Skin of body (tissue), 3 donors: ENCODE measurements at places on chromosomes 12 and 14.
A peak's percentile ranks its signal among the peaks of the same experiment; 100 is the strongest.

DNA sequence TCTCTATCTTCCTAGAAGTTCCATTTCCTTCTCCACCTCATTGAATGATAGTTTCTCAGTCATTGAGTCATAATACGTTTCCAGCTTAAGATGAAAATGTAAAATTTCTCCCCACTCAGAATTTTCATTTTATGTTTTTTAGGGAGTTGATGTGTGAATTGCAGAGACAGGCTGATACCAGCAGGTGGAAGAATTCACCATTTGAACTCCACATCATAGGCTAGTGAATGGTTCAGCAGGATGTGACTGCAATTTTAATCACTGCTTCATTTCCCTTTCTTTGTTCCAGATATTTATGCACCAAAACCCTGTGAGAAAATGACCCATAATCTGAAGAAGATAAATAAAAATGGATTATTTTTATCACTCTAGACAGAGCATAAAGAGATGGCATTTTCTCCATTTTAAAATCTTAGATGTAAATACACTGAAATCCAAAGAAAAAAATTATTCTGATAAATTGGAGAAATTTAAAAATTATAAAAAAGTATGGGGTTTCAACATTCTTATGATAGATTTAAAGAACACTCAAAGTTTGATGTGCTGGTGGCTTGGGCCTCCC lies 10.6 kb upstream of the PYGL start:
- peak; percentile 29 for DNase-seq

- DNase-seq: no peak
Observed at GRCh38 chr14:39491134-39491571, 58.9 kb upstream of the FBXO33 start.

DNA sequence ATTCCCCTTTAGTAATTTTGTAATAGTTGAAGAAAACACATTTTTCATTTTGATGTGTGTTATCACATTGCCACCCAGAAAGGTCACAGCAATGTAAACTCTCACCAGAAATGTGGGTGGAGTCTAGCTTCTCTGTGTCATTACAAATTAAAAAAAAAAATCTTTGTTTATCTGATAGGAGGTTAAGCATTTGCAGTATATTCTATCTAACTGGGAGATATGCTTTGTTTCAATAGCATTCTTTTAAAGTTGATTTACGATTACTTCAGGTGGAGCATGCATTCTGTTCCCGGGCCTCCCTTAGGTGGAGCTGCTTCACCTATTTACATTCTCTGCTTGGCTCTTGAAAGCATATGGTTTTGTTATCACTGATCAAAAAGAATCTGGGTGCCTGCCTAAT lies 7.8 kb downstream of the ADIPOR2 start:
- no peak for DNase-seq

DNA sequence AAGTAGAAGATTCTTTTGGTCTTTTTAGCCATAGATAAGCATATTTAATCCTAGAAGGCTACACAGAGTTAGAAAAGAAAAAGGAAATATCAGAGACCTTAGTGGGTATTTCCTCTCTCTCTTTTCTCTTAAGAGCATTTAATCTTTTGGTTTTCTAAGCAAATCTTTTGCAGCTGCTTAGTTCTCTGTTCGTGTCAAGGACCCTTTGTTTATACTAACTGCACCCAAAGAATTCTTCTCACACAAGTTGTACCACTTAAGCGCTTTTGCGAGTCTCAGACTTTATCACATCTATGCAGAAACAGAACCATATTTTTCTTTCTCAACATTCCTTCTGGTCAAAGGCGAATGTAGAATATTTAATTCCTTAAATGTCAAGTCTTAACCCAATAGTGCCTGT lies 17.9 kb upstream of the NID2 start:
- DNase-seq: peak; percentile 62
